NCI-H1930 (cell line): ENCODE measurements at places on chromosomes 1 and 21.

DNA sequence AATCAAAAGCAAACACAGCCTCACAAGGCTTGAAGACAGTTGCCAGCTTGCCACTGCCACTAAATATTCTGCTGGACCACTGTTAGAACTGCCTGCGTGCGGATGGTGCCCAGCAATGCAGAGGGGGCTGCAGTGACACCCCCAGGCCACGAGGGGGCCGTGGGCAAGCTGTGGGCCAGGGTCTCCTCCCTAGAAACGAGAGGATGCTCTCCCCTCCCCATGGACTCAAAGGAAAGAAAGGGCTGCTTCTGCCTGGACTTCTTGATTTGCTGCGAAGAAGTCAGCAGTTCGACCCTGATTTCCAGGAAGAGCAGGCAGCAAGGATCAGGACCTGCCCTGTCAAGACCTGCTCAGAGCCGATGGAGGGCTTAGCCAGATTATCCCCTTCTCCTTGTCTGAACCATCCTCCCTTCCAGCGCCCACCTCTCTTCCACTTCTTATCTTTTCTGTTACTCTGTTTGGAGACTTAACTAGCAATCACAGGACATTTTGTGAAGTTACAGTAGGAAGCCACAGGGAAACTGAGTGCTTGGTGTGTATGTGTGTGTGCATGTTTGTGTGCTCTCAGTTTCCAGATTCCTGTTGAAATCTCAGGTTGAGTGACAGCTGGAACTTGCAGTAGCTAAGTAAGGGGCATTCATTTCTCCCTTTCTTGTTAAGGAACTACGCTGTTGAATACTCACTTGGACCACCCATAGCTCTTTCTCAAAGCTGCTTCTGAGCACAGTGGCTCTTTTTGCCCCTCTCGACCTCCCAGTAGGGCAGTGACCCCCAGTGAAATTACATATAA, 2.7 kb downstream of the MAN1C1 start:
- peak; percentile 62 for DNase-seq

GRCh38 chr1:29387210-29387609, 150.9 kb downstream of the PTPRU start:
- DNase-seq = no peak

DNA sequence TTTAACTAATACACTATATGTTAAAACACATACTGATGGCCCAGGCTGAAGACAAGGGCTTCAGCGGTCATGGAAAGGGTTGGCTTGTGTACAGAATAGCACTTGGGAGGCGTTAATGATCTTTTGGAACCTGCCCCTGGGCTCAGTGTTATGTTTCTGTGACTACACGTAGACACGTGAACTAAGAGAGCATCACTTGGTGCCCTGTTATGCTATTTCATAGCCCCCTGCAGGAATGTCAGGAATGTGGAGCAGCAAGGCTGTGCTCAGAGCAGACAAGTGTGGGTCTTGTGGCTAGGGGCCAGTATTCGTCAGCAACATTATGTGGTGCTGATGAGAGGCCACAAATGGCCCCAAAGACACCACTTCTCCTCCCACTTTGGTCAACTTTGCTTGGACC, 132.4 kb downstream of the MAP3K21 start:
- no peak for DNase-seq

DNA sequence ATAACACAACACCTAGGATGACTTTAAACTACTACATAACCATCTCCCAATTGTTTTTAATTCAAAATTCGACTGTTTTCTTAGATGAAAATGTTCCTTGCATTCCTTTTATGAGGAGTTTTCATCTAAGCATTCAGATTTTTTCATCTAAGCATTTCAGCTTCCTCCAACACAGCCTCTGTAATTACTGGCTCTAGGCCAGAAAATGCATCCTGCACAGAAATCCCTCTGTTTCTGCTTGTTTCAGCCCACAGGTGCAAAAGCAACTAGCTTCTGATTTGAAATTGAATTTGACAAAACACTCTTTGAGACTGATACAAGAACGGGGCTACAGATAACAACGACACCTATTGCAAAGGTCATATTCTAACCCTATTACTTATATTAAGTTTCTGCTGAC, 90.4 kb downstream of the RGS21 start:
- DNase-seq = no peak

DNA sequence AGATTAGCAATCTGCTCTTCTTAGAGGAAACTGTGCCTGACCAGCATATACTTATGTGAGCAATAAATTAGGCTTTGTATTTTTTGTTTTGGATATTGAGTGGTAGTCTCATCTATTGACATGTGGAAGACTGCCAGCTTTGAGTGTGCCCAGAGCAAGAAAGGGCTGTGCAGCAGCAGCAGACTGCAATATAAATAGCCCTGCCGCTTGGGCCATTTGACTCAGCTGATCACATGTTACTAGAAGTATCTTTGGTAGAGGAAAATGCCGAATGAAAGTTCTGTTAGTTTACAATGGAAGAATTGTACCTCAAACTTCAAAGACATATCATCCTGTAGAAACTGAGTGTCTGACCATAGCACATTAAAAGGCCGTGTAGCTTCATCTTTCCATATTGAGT, 9.1 kb upstream of the PSMB2 start:
- no peak for DNase-seq

GRCh38 chr1:160610569-160611242, 31.4 kb upstream of the CD84 start:
- no peak for DNase-seq
